ENCODE measurements at places on chromosomes 2 and 18.

DNA sequence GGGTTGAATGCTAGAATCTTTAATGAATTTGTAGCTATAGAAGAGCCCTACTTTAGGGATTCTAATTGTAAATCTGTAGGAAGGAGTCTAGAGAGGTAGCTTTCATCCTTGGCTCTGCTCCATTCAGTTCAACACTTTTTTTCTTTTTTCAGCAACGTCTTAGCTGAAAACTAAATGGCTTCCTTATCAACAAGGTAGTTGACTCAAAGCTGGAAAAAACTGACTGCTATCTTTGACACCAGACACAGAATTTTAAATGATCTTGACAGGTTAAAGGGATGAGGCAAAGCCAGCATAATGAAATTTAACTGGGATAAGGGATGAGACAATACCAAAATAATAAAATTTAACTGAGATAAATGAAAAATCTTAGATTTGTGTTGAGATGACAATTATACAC lies 54.9 kb downstream of the TMEFF2 start:
- no peak for DNase-seq

GRCh38 chr2:225771701-225772100 lies 372.2 kb downstream of the NYAP2 start:
- DNase-seq: no peak

DNA sequence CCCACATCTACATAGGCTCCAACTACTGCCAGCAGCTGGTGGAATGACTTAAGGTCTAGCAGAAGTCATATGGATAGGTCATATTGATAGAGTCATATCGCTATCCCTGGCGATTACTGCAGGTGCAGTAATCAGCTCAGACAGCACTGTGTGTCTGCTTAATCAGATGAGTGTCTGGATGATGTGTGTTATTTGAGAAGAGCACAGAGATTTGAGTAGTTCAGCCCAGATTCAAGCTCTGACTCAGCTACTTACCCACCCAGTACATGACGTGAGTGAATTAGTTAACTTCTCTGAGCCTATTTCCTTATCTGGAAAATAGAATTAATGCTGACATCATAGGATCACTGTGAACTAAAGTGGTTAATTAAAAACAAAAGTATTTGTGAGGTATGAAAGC lies 78.9 kb downstream of the EHD3 start:
- peak; percentile 19 for DNase-seq

DNA sequence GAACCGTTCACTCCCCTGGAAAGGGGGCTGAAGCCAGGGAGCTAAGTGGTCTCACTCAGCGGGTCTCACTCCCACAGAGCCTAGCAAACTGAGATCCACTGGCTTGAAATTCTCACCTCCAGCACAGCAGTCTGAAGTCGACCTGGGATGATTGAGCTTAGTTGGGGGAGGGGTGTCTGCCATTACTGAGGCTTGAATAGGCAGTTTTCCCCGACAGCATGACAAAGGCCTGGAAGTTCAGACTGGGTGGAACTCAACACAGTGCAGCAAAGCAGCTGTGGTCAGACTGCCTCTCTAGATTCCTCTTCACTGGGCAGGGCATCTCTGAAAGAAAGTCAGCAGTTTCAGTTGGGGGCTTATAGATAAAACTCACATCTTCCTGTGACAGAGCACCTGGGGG lies 292.5 kb downstream of the NUP35 start:
- no peak for DNase-seq

- no peak for DNase-seq
These were observed 191.0 kb upstream of the FN1 start for GRCh38 chr2:215626812-215627281.

DNA sequence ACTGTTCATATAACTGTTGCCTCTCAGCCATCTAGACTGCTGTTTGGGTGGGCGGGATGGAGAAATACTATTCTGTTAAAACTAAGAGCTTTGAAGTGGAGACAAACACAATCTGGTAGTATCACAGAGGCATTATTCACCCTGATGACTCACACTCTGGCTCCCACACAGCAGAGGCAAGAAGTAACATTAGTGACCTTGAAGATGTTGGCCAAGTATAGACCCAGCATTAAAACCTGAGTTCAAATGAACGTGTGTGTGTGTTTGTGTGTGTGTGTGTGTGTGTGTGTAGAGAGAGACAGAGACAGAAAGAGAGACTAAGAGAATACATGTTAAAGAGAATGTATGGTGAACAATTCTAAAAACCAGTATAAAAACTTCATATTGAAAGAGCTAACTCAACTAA lies 22.5 kb upstream of the ACVR1 start:
- peak; percentile 82 for DNase-seq

DNA sequence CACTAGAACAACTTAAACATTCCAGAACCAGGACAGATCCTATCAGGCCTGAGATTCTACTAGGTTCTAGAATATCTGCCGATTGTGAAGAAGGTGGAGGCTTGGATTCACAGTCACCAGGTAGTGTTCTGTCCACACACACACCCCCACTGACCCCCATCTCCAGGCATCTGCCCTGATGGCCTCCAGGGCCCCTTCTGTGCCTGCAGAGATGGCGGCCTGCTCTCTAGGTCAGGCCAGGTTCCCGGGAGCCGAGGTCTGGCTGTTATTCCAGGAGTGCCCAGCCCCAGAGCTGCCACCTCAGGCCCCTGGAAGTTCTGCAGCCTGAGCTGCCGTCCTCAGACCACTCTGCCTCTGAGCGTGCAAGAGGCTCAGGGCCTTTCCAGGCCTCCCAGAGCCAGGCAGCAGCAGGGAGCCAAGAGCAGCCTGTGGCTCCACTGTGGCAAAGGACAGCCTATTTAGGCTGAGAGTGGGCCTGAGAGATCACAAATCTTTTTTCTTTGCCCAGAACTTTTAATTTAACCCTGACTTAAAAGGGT lies 96.2 kb upstream of the ASAP2 start:
- no peak for DNase-seq

Measured in activated CD4-positive, alpha-beta T cell treated with anti-CD3 and anti-CD28 coated beads, Interleukin-2, amount 50 U/mL, for 16 hours (primary cell).